NCI-H2081 treated with DMSO at 0.1 percent for 48 hours (cell line): ENCODE measurements at places on chromosomes 5 and 9.
A peak's percentile ranks its signal among the peaks of the same experiment; 100 is the strongest.

DNA sequence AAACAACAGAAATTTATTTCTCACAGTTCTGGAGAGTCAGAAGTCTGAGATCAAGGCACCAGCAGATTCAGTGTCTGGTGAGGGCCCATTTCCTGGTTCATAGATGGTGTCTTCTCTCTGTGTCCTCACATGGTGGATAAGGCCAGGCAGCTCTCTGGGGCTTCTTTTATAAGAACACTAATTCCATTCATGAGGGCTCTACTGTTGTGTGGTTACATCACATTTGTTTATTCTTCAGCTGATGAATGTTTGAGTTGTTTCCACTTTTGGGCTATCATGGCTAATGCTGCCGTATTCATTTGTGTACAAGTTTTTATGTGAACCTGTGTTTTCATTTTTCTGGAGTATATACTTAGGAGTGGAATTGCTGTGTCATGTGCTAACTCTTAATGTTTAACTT lies 35.2 kb downstream of the DDX4 start:
- no peak for DNase-seq

- DNase-seq, result no peak
These were observed 36.2 kb downstream of the SLC36A1 start for GRCh38 chr5:151483647-151484046.

GRCh38 chr5:143101725-143102386 lies 301.6 kb downstream of the NR3C1 start:
- DNase-seq, result no peak

DNA sequence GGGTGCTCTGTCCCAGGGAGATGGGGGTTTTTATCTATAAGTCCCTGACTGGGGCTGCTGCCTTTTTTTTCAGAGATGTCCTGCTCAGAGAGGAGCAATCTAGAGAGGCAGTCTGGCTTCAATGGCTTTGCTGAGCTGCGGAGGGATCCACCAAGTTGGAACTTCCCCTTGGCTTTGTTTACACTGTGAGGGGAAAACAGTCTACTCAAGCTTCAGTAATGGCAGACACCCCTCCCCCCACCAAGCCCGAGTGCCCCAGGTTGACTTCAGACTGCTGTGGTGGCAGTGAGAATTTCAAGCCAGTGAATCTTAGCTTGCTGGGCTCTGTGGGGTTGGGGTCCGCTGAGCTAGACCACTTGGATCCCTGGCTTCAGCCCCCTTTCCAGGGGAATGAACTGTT lies 375.8 kb downstream of the RAB3C start:
- DNase-seq, result no peak

DNA sequence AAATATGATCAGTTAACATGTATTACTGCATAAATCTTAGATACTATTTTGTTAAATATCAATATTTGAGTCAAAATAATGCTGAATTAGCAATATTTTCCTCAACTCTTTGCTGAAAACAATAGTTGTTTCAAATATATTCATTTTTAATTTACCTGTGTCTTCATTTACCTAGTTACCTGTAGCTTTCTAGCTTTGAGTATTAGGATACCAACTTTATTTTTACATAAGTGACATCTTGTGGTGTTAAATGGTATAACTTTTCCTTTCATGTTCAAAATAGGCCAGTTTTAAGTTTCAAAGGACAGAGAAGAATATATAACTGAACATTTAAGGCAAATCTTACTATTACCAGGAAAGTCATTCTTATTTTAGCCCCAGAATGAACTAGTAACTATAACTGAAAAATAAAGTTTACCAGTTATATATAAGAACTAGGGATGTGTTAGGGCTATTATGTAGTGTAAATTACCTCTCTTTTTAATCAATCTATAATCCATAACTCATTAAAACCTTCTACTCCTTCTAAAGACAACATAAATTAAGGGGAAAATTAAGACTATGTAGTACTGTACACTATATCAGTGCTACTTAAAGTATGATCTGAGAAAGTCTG lies 25.3 kb downstream of the AP3B1 start:
- DNase-seq, result peak; percentile 9

DNA sequence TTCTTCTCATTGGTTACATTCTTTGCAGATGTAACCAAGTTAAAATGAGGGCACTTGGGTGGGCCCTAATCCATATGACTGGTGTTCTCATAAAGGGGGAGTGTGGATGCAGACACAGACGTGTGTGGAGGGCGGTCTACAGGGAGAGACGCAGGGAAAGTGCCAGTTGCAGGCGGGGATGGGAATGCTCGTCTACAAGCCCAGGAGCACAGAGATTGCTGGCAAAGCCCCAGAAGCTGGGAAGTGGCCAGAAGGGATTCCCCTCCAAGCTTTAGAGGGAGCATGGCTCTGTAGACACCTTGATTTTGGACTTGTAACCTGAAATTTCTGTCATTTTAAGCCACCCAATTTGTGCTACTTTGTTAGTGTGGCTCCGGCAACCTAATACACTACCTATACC lies 96.8 kb upstream of the CTSL start:
- no peak for DNase-seq

- no peak for DNase-seq
These were observed 177.4 kb downstream of the NTRK2 start for GRCh38 chr9:84846906-84847305.

DNA sequence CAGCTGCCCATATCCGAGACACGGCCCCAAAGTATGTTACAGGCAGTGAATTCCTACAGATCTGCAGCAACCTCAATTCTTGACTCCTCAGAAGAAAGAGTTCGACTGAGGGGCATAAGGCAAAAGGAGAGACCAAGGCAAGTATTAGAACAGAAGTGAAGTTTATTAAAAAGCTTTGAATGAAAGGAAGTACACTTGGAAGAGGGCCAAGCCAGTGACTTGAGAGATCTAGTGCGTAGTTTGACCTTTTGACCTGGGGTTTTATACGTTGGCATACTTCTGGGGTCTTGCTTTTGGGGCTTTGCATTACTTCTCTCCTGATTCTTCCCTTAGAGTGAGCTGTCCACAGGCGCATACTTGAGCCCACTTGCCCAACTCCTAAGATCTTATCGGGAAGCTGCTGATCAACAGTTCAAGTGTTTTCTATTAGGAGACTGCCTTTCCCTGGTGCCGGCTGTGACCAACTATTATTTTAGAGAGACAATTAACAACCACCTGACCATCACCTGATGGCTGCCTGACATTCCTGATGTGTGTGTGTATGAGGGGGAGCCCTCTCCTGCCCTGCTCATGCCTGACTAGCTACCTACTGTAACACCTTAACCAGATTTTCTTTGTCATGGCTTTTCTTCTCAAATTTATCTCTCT lies 1.5 kb upstream of the DEPDC1B start:
- no peak for DNase-seq

- no peak for DNase-seq
These were observed 294.7 kb downstream of the NSG2 start for GRCh38 chr5:174340226-174340625.

GRCh38 chr5:135430135-135430437 lies 17.1 kb downstream of the DCANP1 start:
- DNase-seq, result no peak

DNA sequence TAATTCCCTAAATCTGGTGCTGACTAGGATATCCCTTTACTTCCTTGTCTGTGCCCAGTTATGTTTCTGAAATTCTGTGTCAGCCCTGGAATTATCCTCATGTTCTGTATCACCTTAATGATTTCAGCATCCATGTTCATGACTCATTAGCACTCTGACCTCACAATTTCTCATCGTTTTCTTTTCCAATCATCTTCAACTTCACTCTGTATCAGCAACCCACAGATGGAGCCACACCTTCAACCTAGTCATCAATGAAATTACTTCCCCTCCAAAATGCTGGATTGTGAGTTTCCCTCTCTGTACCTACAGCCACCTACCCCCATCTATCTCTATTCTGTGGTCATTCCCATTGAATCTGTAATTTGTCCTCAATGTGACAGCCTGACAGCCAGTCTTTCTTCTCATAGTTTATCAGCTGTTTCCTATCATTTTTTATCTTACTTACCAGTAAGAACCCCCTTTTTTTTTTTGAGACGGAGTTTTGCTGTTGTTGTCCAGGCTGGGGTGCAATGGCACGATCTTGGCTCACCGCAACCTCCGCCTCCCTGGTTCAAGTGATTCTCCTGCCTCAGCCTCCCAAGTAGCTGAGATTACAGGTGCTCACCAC lies 3.1 kb upstream of the IL6ST start:
- no peak for DNase-seq

DNA sequence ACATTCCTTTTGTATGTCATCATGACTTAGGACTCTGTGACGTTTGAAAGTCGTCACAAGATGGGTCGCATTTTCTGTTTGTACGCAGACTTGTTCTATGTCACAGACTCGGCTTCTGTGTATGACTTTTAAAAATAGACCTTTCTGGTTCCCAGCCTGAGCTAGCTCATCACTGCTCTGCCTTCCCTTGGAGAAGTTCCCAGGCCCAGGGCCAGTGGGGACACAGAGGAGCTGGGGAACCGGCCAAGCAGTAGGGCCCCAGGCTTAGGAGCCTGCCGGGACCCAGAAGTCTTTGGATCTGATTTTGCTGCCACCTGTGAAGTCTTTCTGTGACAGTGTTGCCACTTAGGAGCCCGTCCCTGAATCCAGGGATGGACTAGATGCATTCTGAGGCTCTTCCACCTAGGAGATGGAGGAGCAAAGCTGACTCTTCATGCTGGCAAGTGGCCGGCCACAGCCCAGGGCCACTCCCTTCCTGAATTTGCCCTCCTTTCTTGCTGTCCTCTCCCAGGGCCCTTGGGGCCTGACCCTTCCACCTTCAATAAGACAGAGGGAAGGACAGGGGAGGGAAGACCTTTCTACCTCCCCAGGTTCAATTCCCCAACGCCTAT lies 18.1 kb upstream of the UBE2QL1 start:
- DNase-seq, result no peak
